ENCODE measurements at places on chromosomes 13 and 19.

DNA sequence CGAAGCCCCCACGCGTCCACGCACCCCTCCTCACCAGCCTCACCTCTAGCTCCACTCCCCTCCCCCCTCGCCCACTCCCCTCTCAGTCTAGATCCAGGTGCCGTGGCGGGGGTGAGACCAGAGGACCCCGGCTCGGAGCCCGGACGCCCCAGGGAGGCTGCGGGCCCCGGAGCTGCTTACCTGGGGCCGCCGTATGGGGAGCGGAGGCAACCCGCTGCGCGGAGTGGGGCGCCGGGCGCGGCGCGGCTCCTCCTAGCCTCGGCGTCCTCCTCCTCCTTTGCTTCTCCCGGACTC, 353 bp downstream of the ENOX1 start:
- DNase-seq: no peak

GRCh38 chr13:42603571-42603970, 29.6 kb downstream of the TNFSF11 start:
- no peak for DNase-seq

DNA sequence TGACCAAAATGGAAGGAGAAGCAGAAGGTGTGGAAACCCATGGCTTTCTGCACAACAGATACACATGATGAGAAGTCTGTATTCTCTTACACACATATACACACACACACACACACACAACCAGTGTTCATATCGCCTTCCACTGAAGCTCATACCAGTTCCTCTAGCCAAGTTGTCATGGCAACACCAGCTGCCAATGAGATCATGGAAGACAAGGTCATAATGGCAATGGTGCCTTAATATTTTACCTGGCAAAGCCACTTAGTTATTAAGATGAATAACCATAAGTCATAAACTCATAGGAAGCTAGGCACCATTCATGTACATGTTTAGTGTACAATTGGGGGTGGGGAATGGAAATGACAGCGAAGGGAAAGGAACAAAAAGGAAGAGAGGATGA, 2.6 kb upstream of the DHRS12 start:
- DNase-seq: no peak

- peak; percentile 47 for DNase-seq
Measured at GRCh38 chr19:49497047-49497788, 984 bp downstream of the RPS11 start.

GRCh38 chr13:95524264-95524901, 28.1 kb upstream of the CLDN10 start:
- no peak for DNase-seq

DNA sequence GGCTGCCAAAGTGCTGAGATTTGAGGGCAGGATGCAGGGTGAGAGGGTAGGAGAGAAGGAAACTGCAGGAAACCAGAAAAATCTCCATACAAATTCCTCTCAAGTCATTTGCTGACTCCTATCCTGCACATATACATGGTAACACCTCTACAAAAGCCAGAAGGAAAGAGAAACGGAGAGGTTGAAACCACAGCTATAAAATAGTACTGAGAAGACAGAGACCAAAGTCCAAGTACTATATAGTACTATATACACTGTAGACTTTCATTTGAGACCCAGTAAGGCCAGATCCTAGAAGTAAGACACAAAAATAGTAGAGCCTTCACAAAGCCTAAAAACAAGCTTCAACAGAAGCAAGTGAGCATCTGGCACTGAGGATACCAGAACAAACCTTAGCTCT, 103.1 kb downstream of the UGGT2 start:
- no peak for DNase-seq

DNA sequence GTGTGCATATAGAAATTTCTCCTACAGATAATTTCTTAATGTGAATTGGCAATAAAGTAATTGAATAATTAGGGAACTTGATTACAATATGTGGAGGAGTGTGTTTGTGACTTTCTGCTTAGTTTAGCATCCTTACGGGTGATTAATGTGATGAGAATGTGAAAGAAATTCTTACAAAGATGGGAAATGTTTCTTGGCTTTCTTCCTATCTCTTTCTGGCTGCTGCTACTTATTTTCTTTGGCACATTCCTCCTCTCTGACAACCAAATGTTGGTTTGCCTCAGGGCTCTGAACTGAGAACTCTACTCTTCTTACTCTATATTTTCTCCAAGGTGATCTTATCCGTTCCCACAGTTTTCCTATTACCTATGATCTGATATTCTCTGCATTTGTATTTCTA, 300.1 kb downstream of the TBC1D4 start:
- DNase-seq: no peak

- DNase-seq: no peak
Measured at GRCh38 chr13:111789011-111789410, 277.9 kb upstream of the SOX1 start.

DNA sequence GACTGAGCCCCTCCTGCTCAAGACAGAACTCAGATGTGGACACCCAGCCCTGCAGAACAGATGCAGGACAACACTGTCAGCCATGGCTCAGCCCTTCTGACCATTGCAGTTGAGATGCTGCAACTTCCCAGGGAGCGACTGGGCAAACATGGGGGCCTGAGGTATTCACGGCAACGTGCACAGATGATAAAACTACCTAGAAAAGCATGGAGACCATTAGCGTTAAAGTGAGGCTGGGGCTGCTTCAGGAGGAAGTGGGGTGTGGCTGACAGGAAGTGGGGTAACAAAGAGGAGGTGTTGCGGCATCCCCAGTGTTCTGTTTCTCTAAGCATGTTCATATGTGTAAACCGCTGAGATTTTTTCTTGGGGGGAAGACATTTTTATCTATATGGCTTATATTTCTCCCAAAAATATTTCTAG, 1.3 kb upstream of the SIGLEC9 start:
- DNase-seq: no peak

GRCh38 chr13:51682686-51683085, 98.4 kb downstream of the WDFY2 start:
- DNase-seq: no peak

GRCh38 chr13:73835138-73835721, 299.0 kb downstream of the KLF12 start:
- DNase-seq: no peak

DNA sequence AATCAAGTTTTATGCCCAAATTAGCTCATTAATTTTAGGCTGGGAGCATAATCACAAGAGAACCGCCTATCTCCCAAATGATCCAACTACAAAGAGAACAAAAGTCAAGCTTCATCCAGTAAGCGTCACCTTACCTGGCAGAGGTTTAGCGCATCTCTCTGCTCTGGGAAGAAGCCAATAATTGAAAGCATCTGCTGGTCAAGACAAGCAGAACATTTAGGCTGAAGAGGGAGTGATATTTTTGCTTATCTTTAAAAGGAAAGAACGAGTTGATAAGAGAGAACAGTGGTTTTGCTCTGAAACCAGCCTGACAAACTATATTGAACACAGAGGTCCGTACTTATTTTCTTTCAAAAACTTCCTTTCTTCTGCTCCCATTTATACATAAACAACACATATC, 242.1 kb downstream of the ENOX1 start:
- no peak for DNase-seq

- DNase-seq: no peak
Measured at GRCh38 chr19:30445385-30445784, 73.2 kb downstream of the ZNF536 start.

GRCh38 chr13:91119643-91120042, 227.8 kb upstream of the MIR17HG start:
- no peak for DNase-seq

DNA sequence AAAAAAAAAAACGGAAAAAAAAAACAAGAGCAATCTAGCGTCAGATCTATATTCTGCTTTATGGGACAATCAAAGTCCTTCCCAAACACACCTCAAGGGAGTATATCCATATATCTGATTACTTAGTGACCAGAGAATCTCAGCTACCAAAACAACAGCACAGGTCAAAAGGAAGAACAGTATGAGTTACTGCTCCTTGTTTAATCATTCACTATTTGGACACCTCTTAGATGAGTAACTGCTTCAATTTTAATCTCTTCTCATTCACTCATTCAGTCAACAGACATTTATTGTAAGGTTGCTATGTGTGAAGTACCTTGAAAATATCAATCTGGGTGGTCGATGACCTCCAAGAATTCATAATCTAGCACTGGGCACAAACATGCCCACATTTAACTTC, 193.2 kb downstream of the IRS2 start:
- DNase-seq: no peak

GRCh38 chr19:2062389-2062729, 11.3 kb upstream of the MKNK2 start:
- DNase-seq: no peak

- no peak for DNase-seq
Measured at GRCh38 chr13:80312967-80313366, 28.0 kb downstream of the SPRY2 start.

DNA sequence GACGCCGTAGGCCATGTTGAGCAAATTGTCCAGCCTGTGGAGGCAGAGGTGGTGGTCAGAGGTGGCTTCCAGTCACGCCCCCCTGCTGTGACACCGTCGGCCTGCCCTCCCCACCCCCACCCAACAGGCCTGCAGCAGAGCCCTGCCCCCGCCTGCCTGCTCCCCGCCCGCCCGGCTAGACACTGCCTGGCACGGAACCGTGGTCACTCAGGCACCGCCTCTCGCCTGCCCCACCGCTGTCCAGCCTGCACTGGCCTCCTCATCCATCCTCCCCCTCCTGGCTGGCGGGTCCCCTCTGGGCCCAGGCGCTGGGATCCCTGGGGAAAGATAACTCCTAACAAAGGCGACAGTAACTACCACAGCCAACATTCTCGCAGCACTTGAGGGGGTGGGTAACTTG, 21.7 kb downstream of the PRKCSH start:
- no peak for DNase-seq

GRCh38 chr19:10085641-10086590, at the start of gene SHFL:
TSS of gene SHFL (plus strand) at chr19:10086317. CDS start at chr19:10086428, 111 bp downstream.
- no peak for DNase-seq

DNA sequence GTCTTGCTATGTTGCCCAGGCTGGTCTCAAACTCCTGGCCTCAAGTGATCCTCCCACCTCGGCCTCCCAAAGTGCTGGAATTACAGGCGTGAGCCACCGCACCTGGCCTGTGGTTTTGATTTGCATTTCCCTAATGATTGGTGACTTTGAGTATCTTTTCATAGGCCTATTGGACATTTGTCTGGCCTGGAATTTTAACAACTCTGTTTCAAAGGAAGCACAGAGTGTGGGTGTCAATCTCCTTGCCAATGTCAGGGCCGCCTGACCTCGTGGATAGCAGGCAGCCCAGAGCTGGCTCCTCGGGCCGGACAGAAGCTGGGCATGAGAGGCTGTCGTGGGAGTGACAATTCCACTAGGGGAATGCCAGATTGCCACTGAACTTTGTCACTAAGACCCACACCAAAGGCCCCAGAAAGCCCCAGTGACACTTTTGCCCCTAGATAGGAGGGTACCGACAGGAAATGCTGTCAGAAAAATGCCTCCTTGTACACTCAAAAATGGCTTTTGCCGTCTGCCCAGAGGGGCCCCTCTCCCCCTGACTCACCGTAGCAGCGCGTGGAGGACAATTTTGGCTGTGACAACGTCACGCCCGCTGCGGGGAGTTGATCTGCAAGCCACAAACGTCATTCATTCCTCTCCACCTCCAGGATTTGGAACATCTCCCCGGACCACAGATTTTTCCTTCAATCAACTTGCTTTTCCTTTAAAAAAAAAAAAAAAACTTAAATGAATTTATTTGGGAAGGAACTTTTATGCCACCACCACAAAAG, 11.7 kb upstream of the ADGRE5 start:
- DNase-seq: peak; percentile 70

DNA sequence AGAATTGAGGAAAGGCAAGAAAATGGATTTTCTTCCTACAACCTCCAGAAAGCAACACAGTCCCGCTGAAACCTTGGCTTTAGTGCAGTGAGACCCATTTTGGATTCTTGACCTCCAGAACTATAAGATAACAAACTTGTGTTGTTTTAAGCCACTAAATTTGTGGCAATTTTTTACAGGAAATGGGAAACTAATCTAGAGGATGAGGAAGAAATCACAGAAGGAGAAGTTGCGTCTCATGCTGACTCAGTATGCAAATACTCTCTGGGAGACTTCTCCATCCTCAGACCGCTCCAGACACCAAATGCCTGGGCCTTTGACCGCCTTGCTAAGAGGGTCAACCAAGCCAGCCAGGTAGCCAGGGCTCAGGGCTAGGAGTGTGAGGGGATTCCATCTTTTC, 13.1 kb upstream of the CEACAM16 start:
- DNase-seq: no peak

DNA sequence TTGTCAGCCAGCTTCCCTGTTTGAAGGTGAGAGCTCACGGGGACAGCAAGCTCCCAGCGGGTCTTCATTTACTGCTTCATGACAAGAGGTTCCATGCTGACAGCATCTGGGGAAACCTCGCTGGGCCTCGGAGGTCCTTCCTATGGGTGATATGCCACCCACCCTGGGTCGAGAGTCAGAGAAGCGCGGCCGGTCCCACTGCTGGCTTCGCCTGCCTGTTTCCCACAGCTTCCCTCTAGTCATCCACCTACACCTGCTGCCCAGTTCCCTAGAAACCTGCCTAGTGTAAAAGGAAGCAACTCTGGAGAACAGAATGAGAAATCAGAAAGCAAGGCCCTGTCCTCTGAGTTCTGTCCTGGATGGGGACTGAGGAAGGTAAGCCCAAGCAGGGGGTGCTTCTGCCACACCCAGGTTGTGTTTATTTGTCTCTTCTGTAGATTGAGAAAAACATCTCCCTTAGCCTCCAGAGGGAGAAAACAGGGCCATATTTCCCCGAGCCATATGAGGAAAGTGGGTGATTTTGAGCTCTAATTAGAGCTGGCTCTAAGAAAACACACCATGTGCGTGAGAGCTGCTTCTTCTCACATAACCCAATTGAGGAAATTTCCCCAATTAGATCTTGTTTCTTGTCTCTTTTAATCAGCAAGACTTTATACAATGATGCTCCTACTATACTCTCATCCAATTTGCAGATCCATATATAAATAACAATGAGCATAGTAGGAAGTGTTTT, 504.3 kb downstream of the IRS2 start:
- DNase-seq: no peak

DNA sequence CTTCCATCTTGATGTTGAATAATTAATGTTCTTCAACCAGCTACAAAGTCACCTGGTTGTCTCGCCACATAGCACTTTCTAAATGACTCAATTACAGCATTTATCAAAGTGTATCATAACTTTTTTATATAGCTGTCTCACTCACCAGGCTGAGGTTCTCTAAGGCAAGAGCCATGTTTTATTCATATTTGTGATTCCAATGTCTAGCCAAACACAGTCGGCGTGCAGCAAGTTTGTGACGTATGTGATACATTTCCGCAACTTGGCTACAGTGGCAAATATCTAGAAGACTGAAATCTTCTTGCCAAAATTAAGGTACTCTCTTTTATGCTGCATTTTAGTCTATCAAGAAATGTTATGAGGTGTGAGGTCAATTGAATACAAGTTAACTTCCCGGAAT, 94.2 kb upstream of the WASF3 start:
- DNase-seq: no peak

- DNase-seq: no peak
Measured at GRCh38 chr19:14775869-14776586, 2.3 kb downstream of the ADGRE2 start.

- DNase-seq: no peak
Measured at GRCh38 chr13:108781312-108781711, 151.9 kb downstream of the MYO16 start.

- no peak for DNase-seq
Measured at GRCh38 chr19:46610413-46610775, 9.3 kb downstream of the CALM3 start.
